ENCODE measurements at places on chromosomes 1 and 21. TPM values are rescaled to one million over a fixed set of nuclear protein-coding genes. Genes with fewer than 3 reads are reported as not detected.

Gene ACKR1
- not detected for total RNA-seq

Gene ECM1
- total RNA-seq, result 2.0 TPM

Gene GSTM5
- not detected for total RNA-seq

Gene AMY2A
- total RNA-seq, result 0.42 TPM

Gene RBP7
- 45.6 TPM for total RNA-seq

Gene CYP2J2
- 1.1 TPM for total RNA-seq

Gene GJC2
- 0.76 TPM for total RNA-seq

Gene NPHP4
- 20.0 TPM for total RNA-seq

Gene RBBP5
- total RNA-seq, result 24.5 TPM

Gene MAP10
- total RNA-seq, result not detected

Gene IL20
- total RNA-seq, result not detected

Gene TGFBR3
- 7.1 TPM for total RNA-seq

Gene DOP1B
- 15.4 TPM for total RNA-seq

Gene TMOD4
- 1.8 TPM for total RNA-seq

Gene CFAP57
- total RNA-seq, result 0.49 TPM

Gene RHEX
- not detected for total RNA-seq

Gene DMBX1
- 4.3 TPM for total RNA-seq

Gene SPATA46
- not detected for total RNA-seq

Gene CFHR5
- total RNA-seq, result not detected

Gene LCA5L
- total RNA-seq, result 1.9 TPM

Gene IVL
- not detected for total RNA-seq

Gene OR2L8
- total RNA-seq, result not detected

Gene FRRS1
- 19.8 TPM for total RNA-seq

Gene KAZN
- 13.4 TPM for total RNA-seq

Gene ITGB3BP
- total RNA-seq, result 50.2 TPM

Gene CHI3L2
- not detected for total RNA-seq

Gene OLFML3
- 0.25 TPM for total RNA-seq

Gene MEF2D
- 44.2 TPM for total RNA-seq

Gene SLAMF6
- not detected for total RNA-seq

Gene FMOD
- total RNA-seq, result not detected

Gene FLG
- total RNA-seq, result 0.02 TPM

Gene KLF17
- total RNA-seq, result not detected
